ENCODE measurements at places on chromosomes 11 and 22. TPM values are rescaled to one million over a fixed set of nuclear protein-coding genes. Genes with fewer than 3 reads are reported as not detected.

The TSG101 gene
- total RNA-seq = 73.5 TPM

- no peak for DNase-seq
- no peaks in the 10 kb centered on the region for H3K27me3 ChIP-seq
- H3K4me3 ChIP-seq = no peak overlapping the region
These were observed 76.9 kb upstream of the CTSC start for GRCh38 chr11:88414385-88414861.

The ASPHD2 gene
- total RNA-seq = 0.95 TPM

DNA sequence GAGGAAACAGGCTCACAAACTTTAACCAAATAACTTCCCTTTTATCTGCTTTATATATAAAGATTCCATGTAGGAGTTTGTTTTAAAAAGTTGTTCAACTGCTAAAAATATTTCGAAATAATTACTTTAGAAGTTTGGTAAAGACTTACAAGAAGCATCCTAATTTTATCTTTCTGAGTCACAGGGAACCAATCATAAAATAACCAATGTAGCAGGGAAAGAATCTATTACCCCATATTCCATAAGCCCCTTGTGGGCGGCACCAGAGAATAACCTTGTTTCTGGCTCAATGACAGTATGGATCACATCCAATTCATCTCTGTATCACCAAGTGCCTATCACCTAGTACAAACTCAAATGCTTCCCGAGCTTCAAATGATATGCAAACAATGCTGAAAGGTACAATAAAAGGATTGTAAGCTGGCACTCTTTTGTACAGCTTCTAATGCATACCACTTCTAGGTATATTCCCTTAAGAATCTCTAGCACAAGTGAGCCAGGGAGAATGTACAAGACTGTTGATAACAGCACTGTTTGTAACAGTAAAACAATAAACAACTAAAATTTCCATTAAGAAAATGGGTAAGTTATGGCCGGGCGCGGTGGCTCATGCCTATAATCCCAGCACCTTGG lies 158.4 kb downstream of the ATG16L2 start:
- no peak overlapping the region for H3K4me3 ChIP-seq
- no peak overlapping the region for H3K27ac ChIP-seq
- DNase-seq = no peak

- H3K4me3 ChIP-seq = peak overlapping the region; percentile 87
- H3K4me1 ChIP-seq = no peaks in the 10 kb centered on the region
- no peaks in the 10 kb centered on the region for H3K36me3 ChIP-seq
- no peaks in the 10 kb centered on the region for H3K27me3 ChIP-seq
- peak overlapping the region; percentile 91 for H3K27ac ChIP-seq
These were observed 605 bp upstream of the COPB1 start for GRCh38 chr11:14500181-14500651.

GRCh38 chr22:33923660-33924246 lies 3.5 kb upstream of the LARGE1 start:
- H3K36me3 ChIP-seq = no peaks in the 10 kb centered on the region
- H3K27ac ChIP-seq = no peak overlapping the region
- H3K27me3 ChIP-seq = no peaks in the 10 kb centered on the region
- DNase-seq = no peak
- peaks cover 12% of the 10 kb centered on the region for H3K4me1 ChIP-seq

All from Peyer's patch (tissue), 4 donors.